Esophagus mucosa (tissue), 1 donor: ENCODE measurements at places on chromosomes 5 and 9.

GRCh38 chr5:19903611-19904010, 84.4 kb downstream of the CDH18 start:
- ATAC-seq, result no peak

- ATAC-seq, result no peak
Measured at GRCh38 chr9:69283003-69283402, 42.0 kb upstream of the ENTREP1 start.

DNA sequence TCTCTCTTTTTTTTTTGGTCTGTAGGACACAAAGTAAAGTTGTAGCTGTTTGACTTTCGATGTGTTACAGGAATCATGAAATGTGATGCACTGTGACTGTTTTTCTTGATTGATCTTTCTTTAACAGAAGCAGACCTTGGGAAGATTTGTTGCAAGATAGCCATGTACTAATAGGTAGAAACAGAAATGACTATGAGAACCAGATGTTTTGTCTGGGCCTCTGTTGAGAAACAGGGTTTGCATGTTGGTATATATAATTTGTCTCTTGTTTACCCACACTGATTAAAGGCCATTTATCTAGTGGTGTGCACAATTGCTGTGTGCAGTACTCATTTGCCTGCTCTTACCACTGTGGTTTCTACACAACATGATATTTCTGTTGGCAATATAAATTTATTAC, 125.1 kb downstream of the HACD4 start:
- ATAC-seq, result no peak

DNA sequence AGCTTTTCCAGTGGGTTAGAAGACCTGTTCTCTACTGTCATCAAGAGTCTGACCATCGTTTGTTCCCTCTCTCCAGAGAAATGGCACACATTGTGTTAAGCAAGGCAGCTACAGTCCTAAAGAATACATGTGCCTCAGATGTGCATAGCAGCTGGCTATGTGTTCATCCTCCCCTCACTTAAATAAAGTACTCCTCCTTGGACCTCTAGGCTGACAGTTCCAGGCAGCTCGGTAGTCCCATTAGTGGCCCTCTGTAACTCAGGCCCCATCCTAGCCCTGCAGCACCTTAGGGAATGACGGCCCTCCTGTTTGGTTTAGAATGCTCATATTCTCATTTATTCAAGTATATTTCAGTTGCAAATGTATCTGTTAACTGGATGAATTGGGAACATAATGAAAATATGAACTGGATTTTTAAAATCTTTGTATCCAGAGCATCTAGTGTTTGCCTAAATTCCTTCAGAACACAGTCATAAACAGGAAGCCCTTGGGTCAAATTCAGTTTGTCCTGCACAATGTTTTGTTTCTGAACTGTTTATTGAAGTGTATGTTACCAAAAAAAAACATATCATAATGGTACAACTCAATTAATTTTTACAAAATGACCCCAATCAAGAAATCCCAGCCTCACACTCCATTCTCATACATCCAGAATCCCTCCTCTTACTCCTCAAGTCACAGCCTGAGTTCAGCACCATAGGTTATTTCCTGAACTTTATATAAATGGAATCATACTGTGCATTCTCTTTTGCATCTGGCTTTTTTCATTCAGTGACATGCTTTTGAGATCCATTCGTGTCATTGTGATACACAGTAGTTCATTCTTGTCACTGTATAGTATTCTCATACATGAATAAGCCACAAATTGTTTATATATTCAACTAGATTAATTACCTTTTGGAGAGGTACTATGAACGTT, 1.6 kb upstream of the ASPN start:
- ATAC-seq, result no peak

- peak; percentile 94 for ATAC-seq
Measured at GRCh38 chr5:112492291-112492690, 73.2 kb upstream of the EPB41L4A start.

DNA sequence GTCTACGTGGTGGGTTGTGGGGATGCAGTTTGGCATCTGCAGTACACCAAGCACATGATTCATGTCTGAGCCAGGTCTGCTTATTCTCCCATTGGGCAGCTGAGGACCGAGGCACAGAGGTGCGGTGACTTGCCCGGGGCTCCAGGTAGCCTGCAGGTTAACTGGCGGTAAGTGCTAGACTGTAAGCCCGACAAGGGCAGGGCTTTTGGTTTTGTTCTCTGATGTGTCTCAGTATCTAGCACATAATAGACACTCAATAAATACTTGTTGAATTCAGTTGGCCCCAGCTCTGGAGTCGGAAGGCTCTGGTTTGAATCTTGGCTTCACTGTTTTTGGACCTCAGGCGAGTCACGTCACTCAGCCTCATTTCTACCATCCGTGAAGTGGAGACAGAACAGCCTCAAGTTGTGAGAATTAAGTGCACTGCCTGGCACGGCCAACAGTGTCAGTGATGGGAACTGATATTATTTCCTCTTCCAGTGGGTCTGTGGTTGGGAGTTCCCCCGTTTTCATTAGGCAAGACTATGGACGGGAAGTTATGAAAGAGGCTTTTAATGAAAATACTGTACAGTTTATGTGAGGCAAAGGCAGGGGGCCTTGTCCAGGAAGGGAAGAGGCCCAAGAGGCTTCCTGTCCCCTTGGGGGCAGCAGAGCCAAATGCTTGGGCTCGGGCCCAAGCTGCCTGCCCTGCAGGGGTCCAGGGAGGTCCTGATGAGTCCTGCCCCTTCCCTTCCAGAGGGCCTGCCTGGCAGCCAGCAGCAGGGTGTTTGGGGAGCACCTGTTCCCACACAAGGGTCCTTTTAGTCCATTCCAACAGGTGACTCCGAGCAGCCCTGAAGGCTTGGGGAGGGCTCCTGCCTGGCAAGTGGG, 3.3 kb downstream of the PRELID1 start:
- no peak for ATAC-seq

GRCh38 chr9:37919956-37920335, 16.0 kb upstream of the SLC25A51 start:
- no peak for ATAC-seq

- no peak for ATAC-seq
Measured at GRCh38 chr9:136723362-136723976, 11.1 kb downstream of the DIPK1B start.

DNA sequence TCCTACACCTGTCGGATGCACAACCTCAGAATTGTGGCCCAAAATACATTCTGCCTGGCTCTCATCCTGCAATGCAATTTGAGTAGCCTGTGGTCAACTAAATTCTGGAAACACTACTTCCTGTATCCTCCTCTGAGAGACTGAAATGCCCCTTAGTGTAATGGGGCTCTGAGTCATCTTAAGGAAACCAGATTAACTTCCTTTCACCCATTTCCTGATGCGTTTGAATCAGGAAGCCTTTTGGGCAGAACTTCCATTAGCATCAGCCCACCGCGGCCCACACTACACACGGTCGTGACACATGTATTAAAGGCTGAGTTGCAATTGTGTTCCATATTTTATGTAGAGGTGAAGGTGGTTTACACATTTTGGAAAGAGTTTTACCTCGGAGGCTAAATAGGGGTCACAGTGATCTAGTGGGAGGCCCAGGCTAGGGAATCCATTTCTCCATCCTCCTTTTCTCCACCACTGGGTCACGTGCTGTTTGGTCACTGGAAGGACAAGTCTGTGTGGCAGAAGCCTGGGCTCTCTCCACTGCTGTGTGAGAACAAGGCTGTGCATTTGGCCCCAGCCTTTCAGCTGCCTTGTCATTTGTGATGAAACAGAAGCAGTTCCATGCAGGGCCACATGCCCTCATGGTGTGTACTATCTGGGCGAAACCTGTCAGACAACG, 55.9 kb downstream of the DAP start:
- peak; percentile 24 for ATAC-seq

DNA sequence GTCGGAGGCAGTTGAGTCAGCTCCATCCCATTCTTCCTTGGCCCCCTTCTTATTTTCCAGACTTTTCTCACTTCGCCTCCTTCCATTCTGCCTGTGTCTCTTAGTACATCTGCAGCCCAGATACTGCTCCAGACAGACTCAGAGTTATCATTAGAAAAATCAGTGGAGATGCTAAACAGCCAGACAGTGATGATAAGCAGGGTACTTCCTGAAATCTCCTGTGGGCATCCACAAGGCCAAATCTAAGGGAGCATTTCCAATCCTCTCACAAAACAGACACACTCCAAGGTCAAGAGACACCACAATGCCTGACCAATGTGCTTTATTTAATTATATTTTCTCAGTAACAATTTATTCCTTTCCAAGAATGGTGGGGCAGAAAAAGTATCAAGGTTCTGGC, 14.5 kb upstream of the RLN1 start:
- ATAC-seq, result no peak

DNA sequence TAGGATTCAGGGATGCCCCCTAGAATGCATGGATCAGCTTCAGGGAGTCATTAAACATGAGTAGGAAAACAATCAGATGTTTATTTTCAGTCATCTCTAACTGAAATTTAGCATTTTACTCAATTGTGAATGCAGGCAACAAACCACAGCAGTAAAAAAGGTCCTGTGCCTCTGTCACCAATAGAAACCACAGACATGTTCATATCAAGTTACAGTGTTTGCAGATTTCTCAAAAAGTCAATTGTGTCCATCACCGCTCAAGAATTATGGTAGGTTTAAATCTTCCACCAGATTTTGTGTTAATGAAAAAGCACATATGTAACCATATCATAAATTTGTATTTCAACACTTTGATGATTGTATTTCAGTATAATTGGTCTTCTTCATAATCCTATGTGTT, 68.4 kb upstream of the SLC1A1 start:
- no peak for ATAC-seq

DNA sequence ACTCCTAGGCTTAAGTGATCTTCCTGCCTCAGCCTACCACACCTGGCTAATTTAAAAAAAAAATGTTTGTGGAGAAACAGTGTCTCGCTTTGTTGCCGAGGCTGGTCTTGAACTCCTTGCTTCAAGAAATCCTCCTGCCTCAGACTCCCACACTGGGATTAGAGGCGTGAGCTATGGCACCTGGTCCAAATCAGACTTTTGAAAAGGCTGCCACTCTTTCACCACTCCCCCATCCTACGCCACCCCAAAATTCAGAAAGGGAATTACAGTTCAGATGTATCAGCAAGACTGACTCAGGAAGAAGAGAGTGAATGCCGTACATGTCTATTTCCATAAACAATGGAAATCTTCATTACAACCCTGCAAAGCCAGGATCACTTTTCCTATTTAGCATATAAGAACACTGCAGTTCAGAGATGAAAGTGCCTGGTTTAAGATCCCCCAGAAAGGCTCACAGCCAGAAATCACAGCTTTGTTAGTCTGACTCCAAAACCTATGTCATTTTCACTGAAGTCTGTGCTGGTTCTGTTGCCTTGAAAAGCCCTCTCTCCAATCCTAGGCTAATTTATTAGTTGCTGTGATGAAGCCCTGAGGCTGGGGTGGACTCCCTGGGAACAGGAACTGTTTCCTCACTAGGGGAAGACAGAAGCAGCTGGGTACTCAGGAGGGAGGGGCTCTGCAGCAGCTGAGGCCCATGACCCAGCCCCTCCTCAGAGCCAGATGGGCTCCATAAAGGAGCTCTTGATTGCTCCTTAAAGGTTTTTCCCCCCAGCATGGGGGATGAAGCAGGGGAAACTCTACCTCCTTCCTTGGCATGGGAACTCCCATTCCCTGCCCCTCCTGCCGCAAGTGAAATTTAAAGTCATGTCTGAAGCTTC, 3.1 kb downstream of the FBLL1 start:
- ATAC-seq, result no peak

DNA sequence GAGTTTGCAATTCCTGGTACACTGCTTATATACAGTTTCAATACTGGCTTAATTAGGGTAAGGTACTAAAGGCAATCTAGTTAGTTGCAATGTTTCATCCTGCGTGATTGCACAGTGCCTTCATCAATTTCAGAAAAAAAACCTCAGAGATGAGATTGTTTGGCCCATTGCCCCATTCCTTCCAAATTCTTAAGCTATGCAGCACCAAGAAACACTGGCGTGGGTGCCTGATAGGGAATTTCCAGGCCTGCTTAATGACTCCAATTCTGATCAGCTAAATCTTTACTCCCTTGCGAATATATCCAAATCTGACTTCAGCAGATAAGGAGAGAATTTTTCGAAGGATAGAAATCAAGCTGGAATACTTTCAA, 35.9 kb upstream of the GAS1 start:
- no peak for ATAC-seq

DNA sequence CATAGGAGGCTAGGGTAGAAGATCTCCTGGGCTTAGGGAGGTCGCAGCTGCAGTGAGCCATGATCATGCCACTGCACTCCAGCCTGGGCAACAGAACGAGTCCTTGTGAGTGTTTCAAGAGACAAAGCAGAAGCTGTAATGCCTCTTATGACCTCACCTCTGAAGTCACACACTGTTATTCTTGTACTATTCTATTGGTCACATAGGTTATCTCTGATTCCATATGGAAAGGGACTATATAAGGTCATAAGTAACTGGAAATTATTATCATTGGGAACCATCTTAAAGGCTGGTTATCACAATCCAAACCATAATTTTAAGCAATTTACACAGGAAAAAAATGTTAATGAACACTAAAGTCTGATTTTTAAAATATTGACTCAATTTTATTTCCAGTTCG, 17.9 kb upstream of the AFF4 start:
- ATAC-seq, result no peak

DNA sequence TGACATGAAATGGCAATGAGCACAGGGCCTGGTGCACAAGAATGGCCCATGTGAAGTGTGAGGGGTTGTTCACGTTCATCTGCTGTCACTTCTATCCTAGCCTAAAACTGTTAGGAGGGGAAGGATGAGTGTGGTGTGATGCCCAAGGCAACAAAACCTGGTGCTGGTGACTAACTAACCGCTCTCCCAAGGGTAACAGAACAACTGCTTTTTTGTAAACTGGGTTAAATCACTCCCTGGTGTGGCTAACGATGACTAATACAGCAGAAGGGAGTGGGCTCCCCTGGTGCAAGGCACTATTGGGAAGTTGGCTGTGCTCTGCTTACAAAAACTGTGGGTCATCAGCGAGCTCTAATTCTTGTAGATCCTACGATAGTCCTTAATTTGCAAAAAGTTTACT, 103.2 kb upstream of the VCAN start:
- no peak for ATAC-seq

DNA sequence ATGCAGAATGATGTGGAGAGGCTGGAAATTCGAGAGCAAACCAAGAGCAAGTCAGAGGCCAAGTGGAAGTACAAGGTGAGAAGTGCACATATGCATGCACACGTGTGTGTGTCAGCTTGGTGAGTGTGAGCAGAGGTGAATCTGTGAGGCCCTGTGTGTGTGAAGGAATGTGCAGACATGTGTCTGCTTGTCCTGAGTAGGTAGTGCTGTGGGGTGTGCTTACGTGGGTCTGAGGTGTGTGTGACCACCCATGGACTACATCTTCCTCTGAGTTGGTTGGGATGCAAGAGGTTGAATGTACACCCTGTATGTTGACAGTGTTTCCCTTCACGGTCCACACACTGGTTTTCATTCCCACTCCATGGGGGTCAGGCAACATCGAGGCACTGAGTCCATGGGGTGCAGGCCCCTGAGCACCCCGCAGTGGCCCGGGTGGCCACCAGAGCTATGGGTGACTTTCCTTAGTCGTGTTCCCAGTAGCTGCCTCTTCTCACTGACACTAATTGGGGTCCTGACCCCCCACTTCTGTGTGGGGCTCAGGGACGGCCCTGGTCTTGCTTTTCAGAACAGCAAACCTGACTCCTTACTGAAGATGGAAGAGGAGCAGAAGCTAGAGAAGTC, 86.7 kb downstream of the PHF2 start:
- ATAC-seq, result no peak

- ATAC-seq, result no peak
Measured at GRCh38 chr9:71352837-71353236, 231.4 kb upstream of the TRPM3 start.

GRCh38 chr9:92656537-92656925, 13.4 kb downstream of the IPPK start:
- no peak for ATAC-seq

- no peak for ATAC-seq
Measured at GRCh38 chr9:96448546-96449170, 1.3 kb upstream of the HABP4 start.

- no peak for ATAC-seq
Measured at GRCh38 chr9:1129382-1129781, 79.2 kb downstream of the DMRT2 start.
